ENCODE measurements at places on chromosomes 7 and 10.

GRCh38 chr10:118823256-118823907, 68.6 kb upstream of the CACUL1 start:
- DNase-seq: no peak

- no peak for DNase-seq
These were observed 2.1 kb upstream of the CFAP46 start for GRCh38 chr10:132944510-132944909.

GRCh38 chr7:83465643-83466042, 183.3 kb downstream of the SEMA3E start:
- no peak for DNase-seq

DNA sequence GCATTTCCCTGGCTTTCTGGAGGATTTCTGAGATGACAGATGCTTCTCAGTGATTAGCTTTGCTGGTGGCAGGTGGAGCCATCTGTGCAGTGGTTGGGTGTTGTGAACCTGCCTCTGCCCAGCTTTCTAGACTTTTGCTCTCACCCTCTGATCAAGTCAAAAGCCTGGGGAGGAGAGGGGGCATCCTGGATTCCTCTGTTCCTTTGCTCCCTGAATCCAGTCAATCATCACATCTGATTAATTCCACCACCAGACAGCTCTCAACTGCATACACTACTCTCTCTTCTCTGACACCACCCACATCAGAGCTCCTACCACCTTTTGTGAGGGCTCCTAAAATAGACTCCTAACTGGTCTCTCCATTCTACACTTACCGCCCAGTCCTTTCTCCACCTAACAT, 283.5 kb downstream of the WDR11 start:
- no peak for DNase-seq

DNA sequence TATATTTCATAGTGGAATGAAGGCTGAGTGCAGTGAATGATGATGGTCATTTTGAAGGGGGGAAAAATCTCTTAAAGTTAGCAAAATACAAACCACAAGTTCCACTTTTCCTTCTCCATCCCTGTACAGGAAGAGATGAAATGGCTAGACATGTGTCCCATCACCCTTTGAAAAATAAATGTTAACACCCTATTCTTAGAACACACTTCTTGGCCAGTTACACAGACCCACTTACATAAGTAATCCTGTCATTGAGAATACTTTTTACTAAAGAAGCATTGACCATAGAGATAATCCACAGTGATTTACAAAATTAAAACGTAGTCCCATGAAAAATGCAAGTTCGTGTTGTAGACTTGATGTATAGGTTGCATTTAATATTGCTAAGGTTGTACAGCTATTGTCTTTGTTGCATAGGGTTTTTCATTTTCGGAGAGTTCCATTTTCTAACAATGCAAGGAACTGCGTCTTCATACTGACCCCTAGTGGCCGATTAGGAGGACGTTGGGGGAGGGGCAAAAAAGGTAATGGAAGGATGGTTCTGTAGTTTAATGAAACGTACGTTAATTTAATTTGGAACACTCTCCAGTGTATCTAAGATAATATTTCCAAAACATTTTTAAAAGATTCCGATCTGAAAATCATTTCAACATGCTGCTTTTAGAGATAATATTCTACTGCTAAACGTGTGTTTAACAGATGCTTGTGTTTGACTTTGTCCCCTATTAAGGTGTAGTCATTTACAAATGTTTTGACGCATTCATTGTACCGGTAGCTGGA, 60.9 kb downstream of the ARMC3 start:
- peak; percentile 69 for DNase-seq

- no peak for DNase-seq
These were observed 102.3 kb upstream of the SEMA3E start for GRCh38 chr7:83751217-83751616.

GRCh38 chr7:159060440-159060839, 84.2 kb downstream of the VIPR2 start:
- DNase-seq: no peak

DNA sequence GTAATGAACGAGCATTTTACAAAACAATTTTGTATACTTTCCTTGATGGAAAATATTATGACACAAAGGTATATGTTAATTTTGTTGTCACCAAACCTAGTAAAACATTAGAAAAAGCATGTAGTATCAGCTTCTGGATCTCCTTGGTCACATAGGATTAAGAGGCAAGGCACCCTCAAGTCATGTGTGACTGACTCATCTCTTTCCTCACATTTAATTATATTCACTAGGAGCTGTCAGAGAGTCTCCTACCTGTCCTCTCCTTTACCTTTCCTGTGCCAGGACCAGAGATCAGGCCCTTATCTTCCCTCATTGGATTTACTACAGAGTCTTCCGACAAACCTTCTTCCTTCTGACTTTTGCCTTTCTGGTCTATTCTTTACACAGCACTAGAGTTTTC, 111.3 kb upstream of the RPA3 start:
- no peak for DNase-seq

DNA sequence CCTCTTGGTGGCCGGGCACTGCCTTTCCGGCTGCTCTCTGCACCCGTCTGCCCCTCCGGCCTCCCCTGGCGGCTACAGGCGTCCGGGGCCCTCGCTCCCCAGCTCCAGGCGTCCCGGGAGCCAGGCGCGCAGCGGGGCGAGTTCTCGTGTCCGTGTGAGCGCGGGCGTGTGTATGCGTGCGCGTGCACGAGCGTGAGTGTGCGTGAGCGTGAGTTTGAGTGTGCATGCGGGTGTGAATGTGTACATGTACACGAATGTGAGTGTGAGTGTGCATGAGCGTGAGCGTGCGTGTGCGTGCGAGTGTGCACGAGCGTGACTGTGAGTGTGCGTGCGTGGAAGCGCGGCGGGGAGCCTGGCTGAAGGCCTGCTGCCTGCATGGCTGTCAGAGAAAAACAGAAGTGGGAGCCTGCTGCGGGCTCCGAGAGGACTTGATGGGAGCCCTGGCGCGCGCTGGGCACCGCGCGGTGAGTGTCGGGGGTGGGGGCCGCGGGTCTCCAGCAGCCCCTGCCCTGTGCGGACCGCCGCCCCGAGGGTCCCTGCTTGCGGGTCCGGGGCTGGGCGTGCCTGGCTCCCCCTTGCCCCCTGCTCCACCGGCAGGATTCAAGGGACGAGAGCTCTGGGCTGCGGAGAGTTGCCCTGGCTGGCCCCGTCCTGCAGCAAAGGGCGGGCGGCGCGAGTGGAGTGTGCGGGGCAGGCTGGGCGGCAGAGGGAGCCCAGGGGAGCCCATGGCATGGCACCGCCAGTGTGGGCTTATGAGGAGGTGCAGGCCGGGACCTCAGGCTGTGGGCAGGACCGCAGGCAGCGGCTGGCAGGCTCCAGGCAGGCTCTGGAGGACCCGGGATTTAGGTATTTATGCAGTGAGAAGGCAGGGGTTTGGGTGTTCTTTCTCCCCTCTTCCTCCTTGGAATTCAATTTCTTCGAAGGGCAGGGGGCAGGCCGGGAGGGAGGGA, 75.8 kb upstream of the EN2 start:
- DNase-seq: no peak

DNA sequence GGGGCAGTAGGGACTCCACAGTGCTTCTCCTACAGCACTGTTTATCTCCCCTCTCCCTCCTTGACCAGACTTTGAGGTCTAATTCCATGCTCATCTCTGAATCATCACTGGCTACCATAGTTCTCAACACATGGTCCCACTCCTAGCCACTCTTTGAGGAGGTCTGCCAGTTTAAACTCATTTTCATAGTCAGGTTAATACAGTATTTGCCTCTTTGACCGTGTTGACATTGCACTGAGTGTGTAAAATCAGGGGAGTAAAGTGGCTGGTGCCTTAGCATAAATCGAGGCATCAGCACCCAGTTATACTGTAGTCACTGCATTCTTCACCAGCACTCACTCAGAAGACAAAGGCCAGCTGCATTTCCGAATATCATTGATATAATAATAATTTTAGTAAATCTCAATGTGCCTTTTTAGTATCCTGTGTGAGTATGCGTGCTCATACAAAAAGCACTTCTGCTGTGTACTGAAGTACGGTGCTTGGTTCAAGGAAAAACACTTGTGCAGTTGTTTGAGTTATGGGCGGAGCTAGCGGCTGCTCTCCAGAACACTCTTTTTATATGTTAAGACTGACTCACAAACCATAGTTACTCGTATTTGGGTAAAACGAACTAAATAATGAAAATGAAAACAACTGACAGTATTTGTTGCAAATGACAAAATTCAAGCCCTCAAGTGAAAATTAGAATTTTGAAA, 89.7 kb downstream of the GALNT11 start:
- DNase-seq: no peak

DNA sequence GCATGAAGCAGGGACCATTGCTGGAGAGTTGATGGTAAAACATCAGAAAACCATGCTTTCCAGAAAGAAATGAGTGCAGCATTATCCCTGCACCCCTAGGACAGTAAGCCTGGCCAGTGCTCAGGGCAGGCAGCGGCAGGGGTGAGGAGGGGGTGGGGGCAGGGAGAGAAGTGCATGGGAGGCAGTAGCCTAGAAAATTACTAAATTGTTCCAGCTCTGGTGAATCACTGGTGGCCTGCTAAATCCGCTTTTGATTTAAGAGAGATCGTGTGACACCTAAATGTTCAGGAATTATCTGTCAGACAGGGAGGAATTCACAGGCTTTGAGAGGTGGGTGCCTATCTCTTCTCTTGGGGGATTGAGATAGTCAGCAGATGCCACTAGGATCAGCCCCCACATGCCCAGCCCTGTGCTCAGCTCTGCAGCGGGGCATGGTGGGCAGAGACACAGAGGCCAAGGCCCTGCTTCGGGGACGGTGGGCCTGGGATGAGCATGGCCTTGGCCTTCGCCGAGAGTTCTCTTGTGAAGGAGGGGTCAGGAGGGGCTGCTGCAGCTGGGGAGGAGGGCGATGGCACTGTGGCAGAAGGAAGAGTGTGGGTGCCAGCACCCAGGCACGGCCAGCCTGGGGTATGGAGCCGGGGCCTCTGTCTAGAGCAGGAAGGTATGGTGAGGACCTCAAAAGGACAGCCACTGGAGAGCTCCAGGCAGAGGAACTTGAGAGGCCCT, 5.0 kb upstream of the AQP1 start:
- DNase-seq: no peak

DNA sequence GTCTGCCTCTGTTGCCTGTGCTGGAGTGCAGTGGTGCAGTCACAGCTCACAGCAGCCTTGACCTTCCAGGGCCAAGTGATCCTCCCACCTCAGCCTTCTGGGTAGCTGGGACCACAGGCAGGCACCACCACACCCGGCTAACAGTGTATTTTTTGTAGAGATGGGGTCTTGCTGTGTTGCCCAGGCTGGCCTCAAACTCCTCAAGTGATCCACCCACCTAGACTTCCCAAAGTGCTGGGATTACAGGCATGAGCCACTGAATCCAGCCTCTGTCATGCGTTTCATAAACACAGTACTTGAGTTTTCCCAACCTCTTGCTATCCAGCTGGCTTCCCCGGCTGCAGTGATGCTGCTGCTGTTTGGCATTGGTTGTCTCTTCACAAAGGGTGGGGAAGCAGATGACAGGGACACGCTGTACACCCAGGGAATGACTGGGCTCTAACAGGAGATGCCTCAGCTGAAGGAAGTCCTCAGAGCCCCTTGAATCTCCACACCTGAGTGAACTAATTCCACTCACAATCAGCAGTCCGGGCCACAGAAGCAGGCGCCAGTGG, 191.5 kb downstream of the DIP2C start:
- no peak for DNase-seq

- no peak for DNase-seq
These were observed 1.6 kb upstream of the SPAG6 start for GRCh38 chr10:22343731-22344130.

- DNase-seq: no peak
These were observed 369.5 kb downstream of the IPMK start for GRCh38 chr10:57898231-57898630.

All from RKO (cell line).